ENCODE measurements at places on chromosomes 3 and 15.

- DNase-seq: peak; percentile 91
These were observed 313.9 kb upstream of the NR2E3 start for GRCh38 chr15:71496336-71496955.

DNA sequence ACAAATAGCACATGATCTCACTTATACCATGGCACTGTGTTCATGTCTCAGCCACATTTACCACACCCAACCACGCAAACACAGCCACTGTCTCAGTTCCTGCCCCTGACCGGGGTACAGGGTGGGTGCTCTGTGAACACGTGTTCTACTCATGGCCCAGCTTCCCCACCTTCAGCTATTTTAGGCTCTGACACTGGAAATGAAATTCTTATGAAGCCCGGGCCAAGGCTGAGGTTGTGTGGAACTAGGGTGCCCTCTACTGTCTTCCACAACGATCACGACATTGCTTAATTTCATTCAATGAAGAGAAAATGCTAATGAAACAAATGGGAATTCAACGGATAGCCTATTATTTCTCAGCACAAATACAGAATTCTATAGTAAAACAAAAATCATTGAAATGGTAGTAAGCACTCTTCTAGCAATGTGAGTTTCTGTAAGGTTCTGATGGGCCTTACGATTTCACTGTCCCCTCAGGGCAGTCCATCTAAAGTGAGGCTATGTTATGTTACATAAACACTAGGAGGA lies 2.1 kb upstream of the GABRA5 start:
- DNase-seq: peak; percentile 96

GRCh38 chr3:58206406-58207011 lies 4.3 kb downstream of the DNASE1L3 start:
- peak; percentile 75 for DNase-seq

DNA sequence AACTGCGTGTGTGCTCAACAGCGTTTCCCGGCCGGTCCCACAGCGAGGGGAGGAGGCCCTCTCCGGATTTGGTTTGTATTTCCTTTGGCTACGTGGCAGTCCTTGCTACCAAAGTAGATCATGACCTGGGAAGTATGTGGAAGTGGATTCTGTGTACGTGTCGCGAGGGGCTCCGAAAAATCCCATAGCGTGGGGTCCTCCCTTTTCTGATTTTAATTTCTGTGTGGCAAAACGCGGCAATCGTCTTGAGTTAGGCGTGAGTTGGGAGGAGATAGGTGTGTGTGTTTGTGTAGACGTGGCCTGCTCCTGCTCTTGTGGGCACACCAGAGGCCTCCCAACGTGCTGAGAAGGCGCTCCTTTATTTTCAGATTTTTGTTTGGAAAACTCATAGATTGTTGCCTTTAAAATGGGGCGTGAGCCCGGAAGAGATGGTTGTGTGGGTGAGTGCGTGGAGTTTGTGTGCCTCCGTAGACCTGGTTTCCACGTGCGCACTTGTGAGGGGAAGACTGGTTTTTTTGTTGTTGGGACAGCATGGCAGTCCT lies 1.2 kb downstream of the TRIM71 start:
- peak; percentile 64 for DNase-seq

DNA sequence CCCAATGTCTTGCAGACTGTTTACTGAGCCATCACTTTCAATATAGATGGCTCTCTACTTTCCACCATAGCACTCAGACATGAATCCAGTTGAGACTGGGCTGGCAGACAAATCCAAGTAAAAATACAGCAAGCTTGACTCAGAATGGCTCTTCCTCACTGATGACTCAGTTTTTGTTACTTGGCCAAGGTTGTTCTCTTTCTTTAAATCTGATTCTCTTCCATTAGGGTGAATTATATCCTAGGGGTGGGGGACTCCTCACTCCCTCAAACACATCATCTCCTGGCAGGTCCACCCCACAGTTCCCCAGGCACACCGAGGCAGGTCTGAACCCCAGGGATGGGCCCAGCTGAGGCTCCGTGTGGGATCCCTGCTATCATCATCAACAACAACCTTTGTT lies 157.9 kb downstream of the MEX3B start:
- no peak for DNase-seq

DNA sequence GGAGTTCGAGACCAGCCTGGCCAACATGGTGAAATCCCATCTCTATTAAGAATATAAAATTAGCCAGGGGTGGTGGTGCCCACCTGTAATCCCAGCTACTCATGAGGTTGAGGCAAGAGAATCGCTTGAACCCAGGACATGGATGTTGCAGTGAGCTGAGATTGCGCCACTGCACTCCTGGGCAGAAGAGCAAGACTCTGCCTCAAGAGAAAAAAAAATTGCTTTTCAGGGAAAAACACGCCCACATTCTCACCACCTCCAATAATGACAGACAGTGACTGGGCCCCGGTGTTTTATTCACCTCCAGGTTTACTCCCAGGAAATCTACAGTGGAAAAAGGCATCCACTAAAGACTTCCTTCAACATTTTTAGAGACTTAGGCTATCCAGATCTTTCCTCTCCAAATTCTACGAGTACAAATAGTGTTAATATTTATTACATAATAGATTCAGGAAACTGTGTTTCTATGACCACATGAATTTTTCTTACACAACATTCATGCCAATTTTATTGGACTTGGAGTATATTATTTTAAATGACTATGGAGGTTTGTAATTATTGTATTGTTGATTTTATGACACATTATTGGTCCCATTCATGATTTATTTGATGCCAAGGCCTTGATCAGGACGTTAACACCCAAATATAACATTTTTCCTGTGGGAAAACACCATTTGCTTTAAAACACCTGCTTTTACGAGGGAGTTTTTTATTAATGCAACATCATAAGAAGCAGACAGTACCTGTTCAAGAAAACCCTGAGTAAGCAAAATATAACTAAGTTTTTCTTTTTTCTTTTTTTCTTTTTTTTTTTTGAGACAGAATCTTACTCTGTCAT lies 26.6 kb downstream of the IGF2BP2 start:
- no peak for DNase-seq

DNA sequence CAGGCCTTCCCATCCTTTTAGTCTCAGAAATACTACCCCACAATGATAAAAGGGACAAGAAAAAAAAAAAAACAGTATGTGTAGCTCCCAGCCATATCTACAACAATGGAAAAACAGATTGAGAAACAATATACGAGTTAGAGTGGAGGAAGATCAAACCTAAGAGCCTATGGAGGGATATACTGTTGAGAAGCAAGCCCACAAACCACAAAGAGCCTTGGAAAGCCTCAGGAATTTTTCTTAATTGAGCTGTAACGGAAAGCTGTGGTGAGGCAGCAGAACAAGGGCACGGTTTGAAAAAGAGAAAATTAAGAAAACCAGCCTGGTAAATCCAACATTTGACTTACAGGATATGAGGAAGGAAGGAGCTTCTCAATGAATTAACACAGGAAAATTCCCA lies 21.4 kb downstream of the KPNA1 start:
- DNase-seq: peak; percentile 79

DNA sequence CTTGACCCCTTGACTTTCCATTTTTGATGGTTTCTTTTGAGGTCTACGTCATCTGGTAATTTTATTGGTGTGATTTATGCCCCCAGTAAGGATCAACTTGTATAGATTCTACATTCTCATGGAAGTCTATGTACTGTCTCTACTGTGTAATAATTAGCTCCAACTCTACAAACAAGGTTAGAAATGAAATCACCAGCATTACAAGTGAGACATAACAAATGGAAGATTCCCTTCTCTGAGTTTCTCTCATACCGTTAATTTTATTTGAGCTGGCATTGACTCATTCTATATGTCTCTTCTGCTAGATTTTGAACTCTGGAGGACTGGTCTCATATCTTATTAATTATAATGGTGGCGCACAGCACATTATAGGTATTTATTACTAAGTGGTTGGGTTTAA lies 138.9 kb downstream of the LPP start:
- no peak for DNase-seq

DNA sequence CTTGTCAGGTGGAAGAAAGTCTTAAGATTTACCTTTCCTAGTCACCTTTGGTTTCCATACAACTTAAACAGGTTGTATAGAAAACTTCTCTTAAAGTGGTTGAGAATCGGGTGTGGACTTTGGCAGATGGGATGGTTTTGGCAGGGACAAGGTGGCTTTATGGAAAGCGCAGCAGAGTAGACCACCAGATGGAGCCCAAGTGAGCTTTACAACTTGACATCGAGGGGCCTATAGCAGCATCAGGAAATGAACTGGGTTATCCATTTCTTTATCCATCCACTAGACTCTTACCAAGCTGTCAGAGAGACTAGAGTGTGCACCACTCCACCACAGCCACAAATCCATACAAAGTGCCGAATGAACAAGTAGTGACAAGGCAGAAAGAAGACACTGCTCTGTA lies 85.3 kb upstream of the MBNL1 start:
- no peak for DNase-seq

DNA sequence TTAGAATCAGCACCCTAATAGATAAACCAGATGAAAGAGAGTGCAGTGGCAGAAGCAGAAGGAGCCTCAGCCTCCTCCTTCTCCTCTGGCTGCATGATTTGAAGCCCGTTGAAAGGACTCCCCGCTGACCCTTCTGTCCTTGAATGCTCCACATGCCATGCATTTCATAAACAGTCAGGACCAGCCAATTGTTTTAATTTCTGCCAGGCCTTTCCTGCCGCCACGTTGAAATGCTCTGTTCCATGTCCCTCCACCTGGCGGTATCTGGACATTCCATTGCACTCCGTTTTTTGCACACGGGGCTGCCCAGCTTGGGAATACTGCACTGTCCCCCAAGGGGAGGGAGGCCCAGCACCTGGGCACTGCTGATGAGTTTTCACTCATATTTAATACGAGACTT lies 35.2 kb upstream of the GLCE start:
- no peak for DNase-seq

- DNase-seq: no peak
These were observed 20.6 kb downstream of the CMC1 start for GRCh38 chr3:28262001-28262400.

GRCh38 chr3:172624999-172625398 lies 85.9 kb downstream of the NCEH1 start:
- no peak for DNase-seq

DNA sequence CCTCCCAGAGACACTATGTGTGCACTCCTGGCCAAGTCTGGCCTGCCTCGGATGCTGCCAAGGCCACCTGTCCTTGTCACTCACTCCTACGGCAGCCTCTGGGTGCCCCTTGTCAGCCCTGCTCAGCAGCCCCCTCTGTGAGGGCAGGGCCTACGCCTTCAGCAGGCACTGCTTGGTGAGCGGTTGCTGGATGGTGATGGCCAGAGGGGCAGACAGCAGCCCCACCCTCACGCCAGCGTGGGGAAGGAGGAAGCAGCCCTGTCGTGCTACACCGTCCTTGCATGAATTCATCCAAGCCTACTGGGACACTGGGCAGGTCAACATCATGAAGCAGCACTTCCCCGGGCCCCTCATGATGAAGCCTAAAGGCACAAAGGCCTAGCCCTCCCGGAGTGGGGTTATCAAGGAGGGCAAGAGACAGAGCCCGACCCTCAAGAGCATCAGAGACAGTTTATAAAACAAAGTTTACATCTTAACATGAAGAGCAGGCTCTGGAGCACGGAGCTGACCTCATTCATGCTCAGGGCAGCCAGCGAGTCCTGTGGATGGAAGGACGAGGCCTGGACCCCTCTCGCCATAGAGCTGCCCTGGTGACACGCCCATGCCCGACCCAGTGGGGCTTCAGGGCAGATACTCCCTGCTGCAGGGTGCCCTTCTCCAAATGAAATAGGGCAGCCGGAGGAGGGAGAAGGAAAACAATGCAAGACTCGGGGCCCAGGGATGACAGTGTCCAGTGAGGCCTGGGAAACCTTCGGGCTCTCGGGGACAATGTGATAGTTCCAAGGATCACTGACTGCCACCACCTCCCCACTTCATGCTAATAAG lies 25.3 kb downstream of the CHDH start:
- no peak for DNase-seq

DNA sequence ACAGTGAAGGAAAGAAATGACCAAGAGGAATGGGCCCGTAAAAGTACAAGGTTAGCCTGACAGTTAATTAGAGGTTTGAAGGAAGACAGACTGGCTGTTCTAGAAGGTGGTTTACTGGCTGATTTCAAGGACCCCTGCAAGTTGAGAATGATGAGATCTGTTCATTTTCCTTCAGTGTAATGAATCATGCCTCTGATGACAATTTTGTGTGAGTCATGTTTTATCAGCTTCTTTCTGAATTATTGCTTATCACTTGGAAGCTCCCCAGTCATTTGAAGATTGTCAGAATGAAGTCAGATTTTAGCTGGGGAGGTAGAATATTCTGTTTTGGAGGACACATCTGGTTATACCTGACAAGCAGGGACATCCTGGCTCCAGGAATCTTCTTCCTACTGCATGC lies 50.6 kb downstream of the DRD3 start:
- DNase-seq: no peak

DNA sequence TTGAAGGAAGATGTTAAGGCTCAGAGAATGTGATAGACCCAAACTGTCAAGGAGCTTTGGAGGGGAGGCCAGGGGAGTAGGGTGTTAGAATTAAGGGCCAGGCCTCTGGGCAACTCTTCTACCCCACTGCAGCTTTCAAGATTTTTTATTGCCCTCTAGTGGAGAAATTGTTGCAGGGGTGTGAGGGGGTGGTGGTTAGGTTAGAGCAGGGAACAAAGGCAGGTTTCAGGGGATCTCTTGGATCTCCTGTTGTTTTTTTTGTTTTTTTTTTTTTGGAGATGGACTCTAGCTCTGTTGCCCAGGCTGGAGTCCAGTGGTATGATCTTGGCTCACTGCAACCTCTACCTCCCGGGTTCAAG lies 1.4 kb upstream of the SEC13 start:
- DNase-seq: no peak

- DNase-seq: no peak
These were observed 785.4 kb upstream of the ROBO1 start for GRCh38 chr3:80553211-80553610.

DNA sequence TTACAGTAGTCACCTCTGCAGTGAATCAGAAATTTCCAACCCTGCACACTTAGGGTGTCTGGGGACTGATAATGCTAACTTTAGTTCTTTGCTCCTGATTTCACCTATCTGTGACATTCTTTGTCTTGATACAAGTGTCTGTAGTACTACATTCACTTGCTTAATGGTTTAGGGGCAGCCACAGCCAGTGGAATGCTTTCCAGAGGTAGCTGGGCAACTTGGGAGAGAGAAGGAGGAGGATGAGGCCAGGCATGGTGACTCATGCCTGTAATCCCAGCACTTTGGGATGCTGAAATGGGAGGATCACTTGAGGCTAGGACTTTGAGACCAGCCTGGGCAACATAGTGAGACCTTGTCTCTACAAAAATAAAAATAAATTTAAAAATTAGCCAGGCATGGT lies 8.5 kb downstream of the BAHD1 start:
- DNase-seq: peak; percentile 81

All from osteoblast (primary cell).